ENCODE measurements at places on chromosomes 1 and 21.

DNA sequence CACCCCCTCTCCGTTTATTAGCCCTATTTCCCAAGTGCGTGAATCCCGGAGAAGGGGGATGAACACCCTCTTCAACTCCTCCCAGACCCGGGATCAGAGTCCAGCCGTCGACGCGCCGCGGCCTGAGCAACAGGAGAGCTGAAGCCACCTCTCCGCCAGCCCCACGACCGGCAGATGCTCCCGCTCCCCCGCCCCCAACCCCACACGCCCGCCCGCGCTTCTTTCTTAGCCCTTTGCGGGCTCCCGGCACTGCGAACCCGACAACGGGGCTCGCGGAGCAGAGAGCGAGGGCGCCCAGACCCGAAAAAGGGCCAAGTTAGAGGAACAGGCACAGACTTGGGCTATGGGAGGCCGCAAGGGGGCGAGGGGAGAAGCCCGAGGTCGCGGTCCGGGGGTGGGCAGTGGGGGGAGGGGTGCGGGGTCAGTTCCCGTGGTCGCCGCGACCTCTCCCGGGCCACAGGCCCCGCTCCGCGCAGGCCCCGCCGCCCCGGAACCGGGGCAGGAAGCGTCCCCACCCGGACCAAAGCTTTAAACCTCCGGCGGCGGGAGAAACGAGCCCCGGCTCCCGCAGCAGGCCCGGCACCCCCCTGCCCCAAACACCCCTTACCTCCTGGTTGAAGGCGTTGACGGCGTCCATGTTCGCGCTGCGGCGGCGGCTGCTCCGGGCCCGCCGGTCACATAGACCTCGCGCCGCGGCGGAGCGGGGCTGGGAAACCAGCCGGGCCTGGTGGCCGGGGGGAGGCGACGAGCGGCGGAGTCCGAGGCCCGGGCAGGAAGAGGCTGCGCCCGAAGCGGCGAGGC, 662 bp downstream of the SCAF4 start:
- peak; percentile 57 for DNase-seq

DNA sequence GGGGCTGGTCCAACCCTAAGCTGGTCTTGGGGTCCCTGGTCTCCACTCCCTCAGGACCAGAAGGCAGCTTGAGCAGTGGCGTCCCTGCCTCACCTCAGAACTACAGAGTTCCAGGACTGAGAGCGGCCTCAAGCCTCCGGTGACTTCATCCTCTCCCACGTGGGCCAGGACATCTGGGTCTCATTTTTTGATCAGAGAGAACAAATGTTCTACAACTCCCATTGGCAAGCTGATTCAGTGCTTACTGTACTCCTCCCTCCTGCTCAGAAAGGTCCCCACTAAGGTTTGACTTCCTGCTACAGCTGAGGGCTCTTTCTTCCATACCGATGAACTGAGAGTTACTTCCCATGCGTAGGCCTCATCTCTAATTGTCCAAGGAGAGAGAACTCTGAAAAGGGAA, 78.5 kb downstream of the PLXNA2 start:
- no peak for DNase-seq

- peak; percentile 66 for DNase-seq
Observed at GRCh38 chr1:201085902-201086735, 26.1 kb downstream of the CACNA1S start.

GRCh38 chr21:20783611-20784010, 214.6 kb upstream of the NCAM2 start:
- no peak for DNase-seq

- DNase-seq, result no peak
Observed at GRCh38 chr1:76480827-76481226, 386.5 kb upstream of the ST6GALNAC5 start.

DNA sequence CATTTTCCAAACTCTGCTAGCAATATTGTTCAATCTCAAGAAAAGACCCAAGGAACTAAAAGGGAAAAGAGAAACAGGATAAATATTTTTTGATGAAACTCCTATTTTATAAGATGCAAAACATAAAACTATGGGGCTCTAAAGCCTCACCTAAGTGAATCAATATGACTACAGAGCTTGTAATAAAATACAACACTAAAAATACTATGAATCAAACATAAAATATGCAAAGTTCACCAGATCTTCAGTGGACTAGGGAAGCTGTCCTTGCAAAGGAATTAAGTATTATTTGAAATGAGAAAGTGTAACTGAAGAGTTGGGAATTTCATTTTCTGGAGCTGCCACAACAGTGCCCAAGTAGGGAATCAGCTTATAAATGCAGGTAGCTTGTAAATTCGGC, 124.5 kb downstream of the CRB1 start:
- no peak for DNase-seq

DNA sequence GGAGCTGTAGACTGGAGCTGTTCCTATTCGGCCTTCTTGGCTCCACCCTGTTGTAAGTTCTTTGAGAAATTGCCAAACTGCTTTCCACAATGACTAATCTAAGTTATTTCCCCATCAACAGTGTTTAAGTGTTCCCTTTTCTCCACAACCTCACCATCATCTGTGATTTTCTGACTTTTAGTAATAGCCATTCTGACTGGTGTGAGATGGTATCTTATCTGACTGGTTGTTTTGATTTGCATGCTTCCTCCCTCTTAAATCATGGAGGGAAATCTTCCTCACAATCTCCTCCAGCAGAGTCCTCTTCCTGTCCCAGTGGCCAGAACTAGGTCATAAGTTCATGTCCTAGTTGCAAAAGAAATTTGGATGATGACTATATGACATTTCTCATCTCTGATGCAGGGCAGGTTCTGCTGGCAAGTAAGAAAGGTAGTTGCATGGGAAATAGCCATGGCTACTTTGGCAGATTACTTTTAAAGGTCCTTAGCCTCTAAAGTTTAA, 294.0 kb downstream of the LRRC40 start:
- DNase-seq, result no peak

DNA sequence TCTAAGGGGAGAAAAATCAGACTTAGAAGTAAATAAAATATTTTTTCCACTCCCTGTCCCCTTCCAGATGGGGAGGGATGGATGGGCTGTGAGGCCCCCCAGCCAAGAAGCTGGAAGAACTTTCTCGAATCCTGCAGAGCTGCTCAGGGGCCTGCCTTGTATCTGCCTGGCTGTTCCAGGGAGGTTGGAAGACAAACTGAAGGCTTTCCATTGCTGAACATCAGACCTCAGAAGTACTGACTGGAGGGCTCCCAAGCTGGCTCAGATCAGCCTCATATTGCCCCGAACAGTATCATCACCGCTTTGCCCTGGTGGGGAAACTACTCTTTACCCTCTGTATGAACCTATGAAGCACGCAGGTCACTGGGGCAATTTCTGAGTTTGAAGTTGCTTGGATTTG, 12.4 kb upstream of the F3 start:
- DNase-seq, result no peak

GRCh38 chr1:48120621-48121020, 101.9 kb upstream of the SLC5A9 start:
- no peak for DNase-seq

- no peak for DNase-seq
Observed at GRCh38 chr1:209103092-209103491, 480.4 kb upstream of the CAMK1G start.
